Activated CD4-positive, alpha-beta T cell treated with anti-CD3 and anti-CD28 coated beads, Interleukin-2, amount 50 U/mL, for 24 hours (primary cell): ENCODE measurements at places on chromosomes 4 and X.

DNA sequence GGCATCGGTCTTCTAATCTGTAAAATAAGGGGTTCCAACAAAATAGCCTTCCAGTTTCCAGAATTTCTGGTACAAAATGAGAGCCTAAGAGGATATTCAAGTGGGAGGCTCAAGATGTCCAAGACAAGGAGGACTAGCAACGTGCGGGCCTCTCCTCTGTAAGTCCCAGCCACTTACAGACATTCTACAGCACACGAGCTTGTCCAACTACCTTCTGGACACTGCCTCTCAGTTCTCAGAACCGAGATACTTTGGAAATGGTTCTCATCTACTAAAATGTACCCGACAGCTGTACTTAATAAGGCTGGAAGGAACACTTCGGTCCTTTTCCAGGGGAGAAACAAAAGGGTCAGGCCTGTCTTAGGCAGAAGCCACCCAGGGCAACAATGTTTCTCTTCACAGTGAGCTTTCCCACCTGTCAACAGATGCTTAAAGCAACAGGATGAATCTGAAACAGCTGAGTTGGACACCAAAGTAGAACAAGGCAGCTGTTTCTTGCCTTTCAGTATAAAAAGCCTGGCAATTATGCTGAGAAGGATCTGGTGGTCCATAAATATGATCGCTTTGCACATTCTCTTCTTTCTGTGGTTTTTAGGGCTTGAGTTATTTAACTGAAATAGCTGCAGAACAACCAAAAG, 127.0 kb downstream of the HS6ST2 start:
- no peak for DNase-seq

GRCh38 chr4:34512616-34513015, 1731.7 kb downstream of the ARAP2 start:
- DNase-seq: no peak

- DNase-seq: no peak
Observed at GRCh38 chrX:25003066-25003849, 12.5 kb downstream of the ARX start.

DNA sequence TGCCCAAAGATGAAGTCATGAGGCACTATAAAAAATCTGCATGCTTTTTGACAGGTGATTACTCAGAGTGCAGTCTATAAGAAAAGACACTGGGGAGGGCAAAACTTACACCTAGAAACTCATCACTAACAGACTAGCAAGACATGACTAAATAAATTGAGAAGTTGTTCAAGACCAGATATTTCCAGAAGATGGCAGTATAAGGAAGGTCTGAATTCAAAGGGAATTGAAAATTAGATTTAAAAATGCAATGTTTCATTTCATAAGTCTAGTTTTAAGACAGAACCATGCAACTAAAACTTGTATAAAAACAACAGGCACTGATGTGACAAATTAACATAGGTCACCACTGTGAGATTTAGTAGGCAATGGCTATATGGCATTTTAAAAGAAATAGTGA, 232.5 kb upstream of the POF1B start:
- DNase-seq: no peak

DNA sequence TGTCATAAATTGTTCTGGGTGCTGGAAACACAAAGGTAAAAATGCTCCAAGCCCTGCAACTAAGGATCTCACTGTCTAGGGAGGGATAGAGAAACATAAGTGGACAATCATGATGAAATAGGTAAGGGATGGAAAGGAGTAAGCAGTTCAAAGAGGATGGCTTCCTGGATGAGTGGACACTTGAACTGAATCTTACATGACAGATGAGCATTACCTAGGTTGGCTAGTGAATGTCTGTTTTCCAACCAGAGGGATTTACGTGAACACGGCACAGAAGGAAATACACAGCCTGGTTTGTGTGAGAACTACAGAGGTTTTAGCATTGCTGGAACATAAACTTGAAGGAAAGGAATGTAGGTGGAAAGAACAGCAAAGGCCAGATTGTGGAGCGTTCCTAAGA, 150.2 kb upstream of the GALNT7 start:
- DNase-seq: no peak

GRCh38 chrX:13266641-13267345, 53.1 kb downstream of the ATXN3L start:
- DNase-seq: no peak

- no peak for DNase-seq
Observed at GRCh38 chr4:139374251-139374650, 72.0 kb upstream of the NDUFC1 start.

DNA sequence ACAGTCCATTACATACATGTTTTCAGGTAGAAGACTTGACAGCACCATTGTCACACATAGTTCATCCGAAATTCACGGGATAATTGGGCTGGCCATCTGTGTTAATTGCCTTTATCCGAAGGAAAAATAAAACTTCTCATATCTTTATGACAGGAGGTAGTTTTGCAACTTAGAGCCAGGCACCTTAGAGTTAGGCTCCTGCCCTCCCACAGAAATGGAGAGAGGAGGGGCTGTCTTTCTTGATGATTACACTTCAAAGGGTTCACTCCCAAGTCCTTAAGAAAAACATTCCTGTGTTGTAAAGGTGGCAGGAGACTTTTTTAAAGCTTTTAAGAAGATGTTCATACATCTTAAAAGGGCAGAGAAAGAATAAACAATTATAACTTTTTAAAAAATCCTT, 10.5 kb upstream of the SCARB2 start:
- DNase-seq: no peak

DNA sequence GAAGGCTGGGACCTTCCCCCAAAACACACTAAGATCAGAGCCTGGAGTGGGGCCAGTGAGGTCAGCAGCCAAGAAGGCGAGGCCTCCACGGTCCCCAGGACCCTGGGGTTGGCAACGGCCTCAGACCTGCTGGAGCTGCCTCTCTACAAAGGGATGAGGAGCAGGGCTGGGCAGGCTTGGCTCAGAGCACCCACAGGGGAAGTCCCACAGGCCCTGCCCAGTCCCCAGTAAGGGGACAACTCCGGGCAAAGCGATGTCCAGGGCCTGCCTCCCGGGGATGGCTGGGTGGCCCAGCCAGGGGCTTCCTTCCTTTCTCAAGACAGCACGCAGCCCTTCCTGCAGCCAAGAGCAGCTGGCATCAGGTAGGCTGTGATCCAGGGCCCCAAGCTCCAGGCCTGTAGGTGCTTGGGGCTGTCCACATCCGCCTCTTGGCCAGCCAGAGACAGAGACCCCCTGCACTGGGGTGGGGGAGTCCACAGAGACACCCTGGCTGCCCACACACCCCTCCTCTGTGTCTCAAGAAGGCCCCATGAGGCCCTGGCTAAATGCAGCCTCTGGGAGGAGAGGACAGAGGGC, 5.7 kb downstream of the MXD4 start:
- no peak for DNase-seq

DNA sequence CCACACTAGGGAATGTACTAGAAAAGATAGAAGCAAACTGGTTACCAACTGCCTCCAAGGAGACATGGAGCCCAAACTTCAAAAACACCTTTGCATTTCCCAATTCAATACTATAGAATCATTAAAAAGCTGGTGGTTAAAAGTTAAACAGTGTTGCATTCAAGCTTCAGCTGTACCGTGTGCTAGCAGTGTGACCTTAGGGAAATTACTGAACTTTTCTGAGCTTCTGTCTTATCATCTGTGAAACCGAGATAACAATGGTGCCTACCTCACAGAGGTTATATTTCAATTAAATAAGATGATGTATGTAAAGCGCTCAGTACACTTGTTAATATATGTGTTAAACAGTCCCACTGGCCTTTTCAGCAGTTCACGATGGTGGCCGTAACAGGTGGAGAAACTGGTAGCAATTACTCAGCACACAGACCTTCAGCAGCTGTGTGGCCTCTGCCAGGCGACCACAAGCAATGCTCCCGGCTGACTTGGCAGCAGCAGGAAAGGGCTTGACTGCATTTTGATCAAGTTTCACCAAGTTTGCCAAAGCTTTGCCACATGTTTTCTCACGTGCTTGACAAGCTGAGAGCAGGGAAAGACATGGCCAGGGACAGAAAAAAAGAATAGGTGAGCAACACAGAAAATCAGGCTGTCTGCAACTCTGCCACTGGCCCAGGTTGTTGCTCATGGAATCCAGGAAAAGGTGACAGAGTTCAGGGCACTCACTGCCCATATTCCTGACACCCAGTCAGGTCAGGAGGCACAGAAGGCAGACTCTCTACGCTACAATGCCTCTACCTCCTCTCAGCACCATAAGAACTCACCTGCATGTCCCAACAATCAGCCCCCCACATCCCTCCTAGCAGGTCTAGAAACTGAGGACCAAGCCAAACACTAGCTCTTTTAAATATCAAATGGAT, 72.1 kb downstream of the PARM1 start:
- no peak for DNase-seq

DNA sequence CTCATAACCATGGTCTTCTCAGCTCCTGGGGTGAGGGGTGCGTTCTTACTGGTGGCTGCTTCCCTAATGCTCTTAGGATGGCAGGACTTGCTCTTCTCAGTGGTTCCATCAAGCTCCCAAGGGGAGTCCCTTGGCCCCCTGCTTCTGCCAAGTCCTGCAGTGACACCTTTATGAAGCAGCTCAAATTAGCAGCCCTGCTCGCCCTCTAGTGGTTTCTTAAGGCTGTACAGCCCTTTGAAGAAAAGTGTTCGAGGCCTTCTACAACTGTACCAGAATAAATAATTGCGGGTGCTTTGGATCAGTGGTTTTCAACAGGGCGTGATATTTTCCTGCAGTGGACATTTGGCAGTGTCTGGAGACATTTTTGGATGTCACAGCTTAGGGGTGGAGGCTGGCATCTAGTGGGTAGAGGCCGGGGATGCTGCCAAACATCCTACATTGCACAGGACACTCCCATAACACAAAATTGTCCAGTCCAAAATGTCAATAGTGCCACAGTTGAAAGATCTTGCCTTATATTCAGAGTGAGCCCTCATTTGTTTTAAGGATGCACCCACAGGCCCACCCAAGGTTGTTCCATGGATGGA, 204.7 kb upstream of the S100G start:
- DNase-seq: peak; percentile 23

GRCh38 chr4:128831531-128832242, 22.2 kb downstream of the JADE1 start:
- no peak for DNase-seq

DNA sequence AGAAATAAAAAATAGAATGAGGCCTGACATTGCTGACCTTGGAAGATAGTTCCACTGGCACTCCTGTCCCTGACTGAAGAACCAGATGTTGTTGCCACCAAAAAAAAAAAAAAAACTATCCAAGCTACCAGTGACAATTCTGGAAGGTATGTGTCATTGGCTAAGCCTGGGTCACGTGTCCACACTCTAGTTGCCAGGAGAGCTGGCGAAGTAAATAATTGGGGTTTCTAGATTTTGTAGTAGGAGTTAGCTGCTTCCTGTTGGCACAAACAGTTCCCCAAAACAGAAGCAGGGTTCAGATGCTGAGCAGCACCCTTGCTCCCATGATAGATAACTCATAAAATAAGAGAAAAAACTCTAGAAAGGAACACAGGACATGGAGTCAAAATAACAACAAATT, 20.5 kb downstream of the MND1 start:
- DNase-seq: no peak

- no peak for DNase-seq
Observed at GRCh38 chr4:151661873-151662272, 98.9 kb downstream of the GATB start.

DNA sequence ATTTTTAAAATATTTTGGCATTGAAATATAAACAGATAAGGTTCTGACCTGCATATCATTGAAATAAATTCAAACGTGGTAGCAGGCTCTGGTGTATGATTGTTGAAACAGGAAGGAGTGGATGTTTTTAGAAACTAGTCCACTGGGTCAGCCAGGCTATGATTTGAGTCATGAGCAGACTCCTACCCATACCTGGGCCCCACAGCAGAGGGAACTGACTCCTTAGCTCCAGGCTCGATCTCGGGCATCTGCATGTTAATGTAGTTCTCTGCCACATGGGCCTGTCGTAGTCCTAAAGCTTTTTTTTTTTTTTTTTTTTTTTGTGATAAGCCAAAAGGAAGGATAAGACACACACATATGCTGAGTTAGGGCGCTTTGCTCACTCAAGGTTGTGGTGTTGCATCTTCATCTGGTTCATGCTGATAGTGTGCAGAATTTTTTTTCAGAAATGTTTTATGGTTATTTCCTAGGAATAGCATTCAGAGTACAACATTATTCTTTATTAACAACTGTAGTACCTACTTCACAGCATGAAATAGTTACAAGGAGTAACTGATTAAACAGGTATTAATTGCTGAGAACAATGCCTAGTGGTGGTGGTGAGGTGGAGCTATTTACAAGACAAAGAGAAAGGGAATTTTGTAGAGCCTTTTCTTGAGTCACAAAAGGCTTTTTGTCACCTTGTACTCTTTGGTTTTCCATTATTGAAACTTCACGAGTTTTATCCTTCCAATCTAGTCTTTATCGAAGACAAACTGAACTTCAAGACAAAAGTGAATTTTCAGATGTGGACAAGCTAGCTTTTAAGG, 27.3 kb downstream of the OFD1 start:
- no peak for DNase-seq

DNA sequence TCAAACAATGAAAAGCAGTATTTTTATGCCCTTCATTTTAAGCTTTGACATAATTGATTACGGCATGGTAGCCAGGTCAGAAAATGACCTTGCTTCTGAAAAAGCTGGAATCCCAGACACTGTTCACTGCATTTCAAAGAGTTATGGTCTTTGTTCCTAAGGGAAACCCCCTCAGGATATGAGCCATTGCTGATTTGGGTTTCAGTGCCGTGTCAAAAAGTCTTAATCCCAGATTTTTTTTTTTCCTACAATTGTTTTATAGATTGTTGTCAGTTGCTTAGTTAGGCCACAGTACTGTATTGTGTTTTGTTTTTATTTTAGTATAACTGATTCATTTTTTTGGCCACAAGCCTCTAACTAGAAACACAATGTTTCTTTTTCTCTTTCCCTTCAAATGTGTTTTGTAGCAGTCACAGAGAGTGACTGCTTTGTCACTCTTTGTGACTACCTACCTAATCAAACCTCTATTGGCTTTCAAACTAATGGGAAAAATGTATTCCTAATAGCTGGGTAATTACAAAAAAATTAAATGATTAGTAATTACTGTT, 10.3 kb downstream of the WDR44 start:
- no peak for DNase-seq

DNA sequence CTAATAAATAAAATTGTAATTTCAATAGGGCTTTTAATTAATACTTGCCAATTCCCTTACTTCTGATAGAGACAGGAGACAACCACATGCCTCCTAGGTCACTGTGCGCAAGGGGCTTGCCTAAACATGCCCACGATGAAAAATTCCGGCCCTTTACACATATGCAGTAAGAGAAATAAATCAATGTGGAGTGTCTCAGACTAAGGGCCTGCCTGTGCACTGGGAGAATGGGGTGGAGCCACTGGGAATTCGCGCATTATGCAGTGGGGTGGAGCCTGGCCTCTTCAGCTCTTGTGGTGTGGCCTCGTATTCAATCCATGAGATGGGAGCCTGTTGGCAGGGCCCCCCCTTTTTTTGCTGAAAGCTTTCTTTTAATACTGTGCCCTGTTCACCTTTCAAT, 484.5 kb downstream of the PDGFC start:
- no peak for DNase-seq

- DNase-seq: no peak
Observed at GRCh38 chr4:168218645-168219044, 99.9 kb downstream of the DDX60 start.

GRCh38 chr4:25209702-25210101, 24.1 kb upstream of the PI4K2B start:
- DNase-seq: no peak

- DNase-seq: no peak
Observed at GRCh38 chrX:8846266-8846665, 45.1 kb upstream of the FAM9A start.

- DNase-seq: no peak
Observed at GRCh38 chrX:114599911-114600310, 16.0 kb downstream of the HTR2C start.

- DNase-seq: no peak
Observed at GRCh38 chr4:182827954-182828353, 89.2 kb downstream of the DCTD start.

- no peak for DNase-seq
Observed at GRCh38 chrX:21408788-21409187, 34.6 kb downstream of the CNKSR2 start.
